SW 1271 (cell line): ENCODE measurements at places on chromosomes 13 and 19.

DNA sequence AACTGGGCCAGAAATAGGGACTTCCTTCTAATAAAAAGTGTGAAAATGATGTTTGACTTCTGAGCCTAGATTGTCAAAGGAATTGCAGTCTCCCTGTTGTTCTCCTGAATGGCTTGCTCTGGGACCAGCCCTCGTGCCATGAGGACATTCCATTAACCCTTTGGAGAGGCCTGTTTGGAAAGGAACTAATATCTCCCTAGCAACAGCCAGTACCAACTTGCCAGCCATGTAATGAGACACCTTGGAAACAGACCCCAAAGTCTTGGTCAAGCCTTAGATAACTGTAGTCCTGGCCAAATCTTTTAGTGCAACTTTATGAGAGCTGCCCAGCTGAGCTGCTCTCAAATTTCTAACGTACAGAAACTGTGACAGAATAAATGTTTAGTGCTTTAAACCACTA, 8.2 kb upstream of the SIAH3 start:
- no peak for DNase-seq

- no peak for DNase-seq
Measured at GRCh38 chr19:49128545-49129237, 9.3 kb downstream of the PPFIA3 start.

DNA sequence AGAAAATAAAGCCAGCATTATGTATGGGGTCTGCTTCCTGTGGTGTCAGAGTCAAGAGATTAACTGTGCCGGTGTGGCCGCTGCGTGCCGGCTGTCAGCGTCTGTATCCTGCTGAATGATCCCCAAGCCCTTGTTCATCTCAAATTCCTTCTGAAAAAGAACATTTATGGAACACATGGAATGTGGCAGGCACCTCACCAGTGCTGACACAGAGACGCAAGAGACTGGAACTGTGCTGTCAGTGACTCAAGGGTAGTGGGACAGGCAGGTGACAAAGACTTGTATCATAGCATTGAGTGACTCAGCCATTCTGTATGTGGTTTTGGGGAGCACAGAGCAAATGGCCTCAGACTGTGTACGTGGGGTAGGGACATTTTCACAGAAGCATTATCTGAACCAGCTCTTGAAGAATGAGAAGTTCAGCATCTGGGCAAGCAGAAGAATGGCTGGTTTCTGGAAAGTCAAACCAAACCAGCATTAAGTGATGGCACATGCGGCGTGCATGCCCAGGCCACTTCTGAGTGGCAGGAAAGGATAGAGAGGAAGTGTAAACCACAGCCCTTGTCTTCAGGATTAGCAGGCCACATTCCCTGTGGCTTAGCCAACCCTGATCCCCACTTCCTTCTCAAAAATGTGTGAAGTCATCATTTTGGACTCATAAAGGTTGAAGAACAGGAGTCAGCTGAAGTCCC, 54.0 kb upstream of the IRS2 start:
- DNase-seq, result peak; percentile 1

- DNase-seq, result no peak
Measured at GRCh38 chr13:77034881-77035280, 7.9 kb upstream of the FBXL3 start.

GRCh38 chr13:19961489-19961888, 3.0 kb downstream of the ZMYM2 start:
- no peak for DNase-seq

DNA sequence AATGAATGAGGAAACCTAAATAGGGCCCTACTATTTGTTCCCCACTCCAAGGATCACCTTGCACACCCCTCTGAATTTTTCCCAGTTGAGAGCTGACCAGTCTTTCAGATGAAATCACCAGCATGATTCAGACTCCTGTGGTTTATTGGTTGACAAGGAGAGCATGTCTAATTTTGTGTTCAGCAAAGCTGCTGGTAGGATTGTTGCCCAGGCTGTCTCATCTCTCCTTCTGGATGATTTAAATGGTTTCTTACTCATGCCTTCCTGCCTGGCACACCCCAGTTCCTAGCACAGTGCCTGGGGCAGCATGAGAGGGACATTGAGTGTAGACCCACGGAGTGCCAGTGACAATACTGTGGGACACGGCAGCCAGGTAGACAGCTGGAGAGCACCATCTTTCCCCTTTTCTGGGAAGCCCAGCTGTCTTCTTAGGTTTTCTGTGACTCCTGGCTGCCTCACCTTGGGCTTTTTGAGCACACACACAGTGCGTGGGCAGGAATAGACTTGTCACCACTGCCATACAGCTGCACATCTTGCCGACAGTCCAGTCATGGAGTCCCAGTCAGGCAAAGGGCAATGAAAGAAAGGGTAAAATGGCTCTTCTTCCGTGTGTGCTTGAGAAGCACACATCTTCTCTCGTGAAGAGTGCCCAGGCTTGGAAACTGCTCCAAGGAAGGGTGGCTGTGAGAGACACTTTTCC, 12.3 kb downstream of the FGF9 start:
- DNase-seq, result no peak

DNA sequence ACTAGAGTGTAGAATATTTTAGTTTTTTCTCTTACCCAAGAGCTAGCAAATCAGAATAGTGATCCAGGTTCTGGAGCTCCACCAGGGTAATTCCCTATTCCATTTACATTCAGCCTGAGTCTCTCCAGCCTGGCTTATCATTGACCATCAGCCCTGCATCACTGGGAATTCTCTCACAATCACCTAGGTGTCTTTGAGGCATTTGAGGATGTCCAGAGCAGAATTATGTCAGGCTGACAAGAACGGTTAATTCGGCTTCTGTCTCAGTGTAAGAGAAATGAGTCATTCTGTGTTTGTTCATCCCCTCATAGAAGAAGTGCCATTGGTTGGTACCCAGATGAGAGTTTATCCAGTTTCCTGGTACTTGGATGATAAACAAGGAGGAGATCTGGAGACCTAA, 180.5 kb downstream of the ZNF737 start:
- DNase-seq, result no peak

- no peak for DNase-seq
Measured at GRCh38 chr13:30156826-30157615, 150.3 kb downstream of the KATNAL1 start.

- no peak for DNase-seq
Measured at GRCh38 chr19:5364674-5365073, 24.1 kb upstream of the PTPRS start.

GRCh38 chr13:29005763-29006120, 185.6 kb downstream of the MTUS2 start:
- DNase-seq, result no peak

DNA sequence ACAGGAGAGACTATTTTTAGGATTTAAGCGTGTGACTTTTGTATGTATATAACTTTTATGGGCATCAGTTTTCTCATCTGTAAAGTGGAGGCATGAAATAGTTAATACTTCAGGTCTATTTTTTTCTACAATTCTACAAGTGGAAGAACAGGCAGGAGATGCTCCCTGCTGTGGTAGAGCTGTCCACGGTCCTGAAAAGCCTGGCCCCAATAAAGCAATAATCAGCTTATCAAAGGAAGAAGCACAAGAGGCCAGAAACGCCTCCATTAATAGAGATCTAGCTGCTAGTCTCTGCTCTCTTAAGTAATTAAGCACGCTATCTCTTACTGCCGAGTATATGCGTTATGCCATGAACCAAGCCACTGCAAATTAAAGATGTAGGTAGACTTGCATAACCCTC, 28.0 kb upstream of the WASF3 start:
- DNase-seq, result no peak

DNA sequence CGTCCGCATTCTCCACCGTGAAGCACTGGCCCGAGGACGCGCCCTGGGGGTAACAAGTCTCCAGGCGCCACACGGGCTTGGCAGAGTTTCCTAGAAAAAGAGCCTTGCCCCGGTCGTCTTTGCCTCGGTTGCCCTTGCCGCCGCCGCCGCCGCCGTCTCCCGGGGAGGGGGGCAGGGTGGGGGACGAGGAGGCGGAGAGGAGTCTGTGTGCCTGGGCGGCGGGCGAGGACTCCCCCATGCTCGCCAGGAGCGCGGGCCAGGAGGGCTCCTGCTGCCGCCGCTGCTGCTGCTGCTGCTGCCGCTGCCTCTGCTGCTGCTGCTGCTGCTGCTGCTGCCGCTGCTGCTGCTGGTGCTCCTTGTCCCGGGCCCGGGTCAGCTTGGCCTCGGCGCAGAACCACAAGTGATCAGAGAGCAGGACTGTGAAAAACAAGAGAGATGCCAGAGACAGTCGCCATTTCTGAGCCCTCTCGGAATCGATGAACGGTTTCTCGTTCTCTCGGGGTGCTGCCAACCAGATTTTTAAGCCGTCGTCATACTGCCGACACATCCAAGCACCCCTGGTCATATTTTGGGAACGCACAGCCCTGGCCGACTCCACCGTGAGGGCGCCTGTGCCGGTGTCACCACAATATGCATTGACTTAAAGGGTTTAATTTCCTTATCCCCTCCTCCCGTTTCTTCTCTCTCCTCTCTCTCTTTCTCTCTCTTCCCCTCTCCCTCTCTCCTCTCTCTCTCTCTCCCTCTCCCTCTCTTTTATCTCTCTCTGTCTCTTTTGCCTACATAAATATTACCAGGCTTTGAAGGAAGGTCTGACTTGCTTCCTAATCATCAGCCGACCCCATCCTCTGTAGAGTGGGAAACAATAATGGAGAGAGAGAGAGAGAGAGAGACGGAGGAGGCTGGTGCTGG, 349.1 kb downstream of the LIG4 start:
- DNase-seq, result no peak

GRCh38 chr19:51703575-51704515, 10.7 kb downstream of the SPACA6 start:
- peak; percentile 84 for DNase-seq

- no peak for DNase-seq
Measured at GRCh38 chr13:52926971-52927370, 78.5 kb upstream of the PCDH8 start.

GRCh38 chr19:39308531-39309304, 11.9 kb downstream of the LRFN1 start:
- no peak for DNase-seq

- no peak for DNase-seq
Measured at GRCh38 chr13:70668293-70668692, 560.0 kb upstream of the KLHL1 start.

DNA sequence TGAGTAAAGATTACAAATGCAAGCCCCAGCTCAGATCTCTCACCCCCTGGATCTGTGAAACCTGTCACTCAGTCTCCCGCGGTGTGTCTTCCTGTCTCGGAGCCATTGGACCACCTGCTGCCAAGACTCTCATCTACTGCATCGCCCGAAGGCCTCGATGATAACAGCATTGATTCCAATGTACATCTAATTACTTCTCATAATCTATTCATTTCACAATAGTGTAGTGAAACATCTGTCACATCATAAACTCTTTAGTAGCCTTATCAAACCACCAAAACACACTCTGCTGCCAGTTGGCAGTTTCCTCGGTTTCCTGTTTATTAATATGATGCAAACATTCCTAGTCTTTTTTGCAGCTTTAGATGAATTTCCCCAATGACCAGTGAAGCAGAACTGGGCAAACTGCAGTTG, 220.3 kb downstream of the POU4F1 start:
- DNase-seq, result no peak

GRCh38 chr13:98994896-98995295, 17.0 kb upstream of the DOCK9 start:
- DNase-seq, result no peak

GRCh38 chr13:112434937-112435523, 58.9 kb downstream of the SPACA7 start:
- no peak for DNase-seq

DNA sequence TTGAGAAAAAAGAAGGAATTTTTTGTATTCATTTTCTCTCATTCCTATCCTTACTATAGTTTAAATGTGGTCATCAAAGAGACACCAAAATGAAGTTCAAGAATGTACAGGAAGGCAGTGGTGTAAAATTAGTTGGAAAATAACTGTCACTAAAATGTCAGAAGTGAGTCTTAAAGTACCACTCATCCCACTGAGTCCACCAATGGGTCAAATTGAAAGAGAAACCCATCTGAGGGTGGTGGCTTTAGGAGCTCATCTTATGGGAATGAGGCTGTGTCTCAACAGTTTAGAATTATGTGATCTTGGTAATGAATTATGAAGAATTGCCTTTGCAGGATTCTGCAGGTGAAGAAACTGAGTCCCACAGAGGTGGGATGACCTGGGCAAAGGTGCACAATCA, 403.5 kb downstream of the FGF9 start:
- DNase-seq, result no peak

- DNase-seq, result no peak
Measured at GRCh38 chr13:83201506-83201905, 680.8 kb downstream of the SLITRK1 start.

- DNase-seq, result no peak
Measured at GRCh38 chr13:51920786-51921185, 59.0 kb downstream of the CCDC70 start.

DNA sequence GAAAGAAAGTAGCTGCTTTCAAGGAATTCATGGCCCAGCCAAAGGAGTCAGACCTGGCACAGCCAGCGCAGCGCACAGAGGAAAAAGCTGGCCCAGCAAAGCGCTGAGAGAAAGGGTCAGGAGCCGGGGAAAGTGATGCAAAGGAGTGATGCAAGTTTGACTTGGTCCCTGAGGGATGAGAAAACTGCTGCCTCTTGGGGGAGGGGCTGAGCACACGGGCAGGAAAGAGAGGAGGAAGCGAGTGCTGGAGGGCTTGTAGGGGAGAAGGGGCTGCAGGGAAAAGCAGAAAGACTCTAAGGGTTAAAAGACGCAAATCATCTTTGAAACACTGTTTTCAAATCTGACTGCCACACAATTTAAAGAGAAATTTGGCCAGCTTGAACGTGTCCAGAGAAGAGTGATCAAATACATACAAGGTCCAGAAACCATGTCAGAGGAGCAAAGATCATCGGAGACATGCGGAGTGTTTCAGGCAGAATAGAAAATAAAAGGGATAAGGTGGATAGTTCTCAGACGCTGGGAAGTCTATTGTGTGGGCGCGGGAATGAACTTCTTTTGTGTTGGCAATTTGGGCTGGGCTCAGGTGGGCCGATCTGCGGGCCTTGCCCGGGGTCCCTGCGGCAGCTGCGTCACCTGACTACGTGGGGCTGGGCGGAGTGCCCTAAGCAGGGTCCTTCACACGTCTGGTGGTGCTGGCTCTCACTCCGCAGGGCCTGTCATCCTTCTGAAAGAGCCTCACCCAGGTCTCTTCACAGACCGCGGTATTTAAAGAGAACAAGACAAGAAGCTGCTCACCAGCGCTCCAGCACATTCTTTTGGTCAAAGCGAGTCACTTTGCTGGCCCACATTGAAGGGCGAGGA, 18.1 kb downstream of the N4BP2L1 start:
- no peak for DNase-seq

GRCh38 chr19:13847407-13848339, 29.3 kb upstream of the NANOS3 start:
- DNase-seq, result peak; percentile 78
